H1 (cell line): ENCODE measurements at places on chromosomes 12 and 14.

- DNase-seq, result no peak
Observed at GRCh38 chr14:23577004-23577681, 1.4 kb downstream of the JPH4 start.

DNA sequence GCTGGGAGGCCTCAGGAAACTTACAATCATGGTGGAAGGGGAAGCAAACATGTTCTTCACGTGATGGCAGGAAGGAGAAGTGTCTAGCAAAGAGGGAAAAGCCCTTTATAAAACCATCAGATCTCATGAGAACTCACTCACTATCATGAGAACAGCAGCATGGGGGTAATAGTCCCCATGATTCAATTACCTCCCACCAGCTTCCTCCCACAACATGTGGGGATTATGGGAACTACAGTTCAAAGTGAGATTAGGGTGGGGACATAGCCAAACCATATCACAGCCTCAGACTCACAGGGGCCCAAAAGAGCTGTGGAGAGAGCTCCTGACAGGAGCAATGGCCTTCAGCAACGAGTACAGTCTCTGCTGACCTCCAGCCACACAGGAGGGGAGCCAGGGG lies 151.4 kb downstream of the GXYLT1 start:
- DNase-seq, result no peak

DNA sequence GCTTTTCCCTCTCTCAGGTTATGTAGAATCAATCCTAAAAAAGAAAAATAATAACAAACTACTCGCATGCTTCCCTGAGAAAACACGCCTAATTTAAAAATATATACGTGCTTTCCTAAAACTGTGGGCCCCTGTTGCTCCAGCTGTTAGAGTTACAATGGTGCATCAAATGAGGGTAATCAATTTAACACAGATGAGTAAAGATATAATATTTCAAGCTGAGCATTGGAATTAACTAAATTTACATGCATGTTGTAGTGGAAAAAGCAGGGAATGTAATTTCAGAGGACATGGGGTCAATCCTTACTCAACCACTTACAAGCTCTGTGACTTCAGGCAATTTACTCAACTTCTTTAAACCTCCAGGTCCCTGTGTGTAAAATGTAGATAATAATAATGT lies 22.4 kb upstream of the LGR5 start:
- DNase-seq, result no peak

GRCh38 chr14:34387974-34388516 lies 74.0 kb downstream of the SPTSSA start:
- DNase-seq, result no peak

DNA sequence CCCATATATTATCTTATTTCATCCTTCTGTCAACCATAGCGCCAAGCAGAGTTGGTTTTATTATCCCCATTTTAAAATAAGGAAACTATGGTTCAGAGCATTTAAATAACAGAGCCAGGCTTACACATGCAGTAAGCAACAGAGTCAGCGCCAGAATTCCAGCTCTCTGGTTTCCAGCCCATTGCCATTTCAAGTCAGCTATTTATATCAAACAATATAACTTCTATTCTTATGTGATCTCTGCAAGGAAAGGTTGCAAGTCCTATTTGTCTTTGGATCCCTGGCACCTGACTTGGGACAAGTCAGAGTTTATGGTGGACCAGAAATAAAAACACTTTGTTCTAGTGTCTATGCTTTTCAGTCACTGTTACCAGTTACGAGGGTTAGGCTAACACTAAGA lies 174.1 kb upstream of the EEA1 start:
- DNase-seq, result no peak

GRCh38 chr12:76940671-76941445 lies 62.0 kb upstream of the CSRP2 start:
- no peak for DNase-seq

- DNase-seq, result no peak
Observed at GRCh38 chr14:51607711-51608110, 44.0 kb upstream of the FRMD6 start.

DNA sequence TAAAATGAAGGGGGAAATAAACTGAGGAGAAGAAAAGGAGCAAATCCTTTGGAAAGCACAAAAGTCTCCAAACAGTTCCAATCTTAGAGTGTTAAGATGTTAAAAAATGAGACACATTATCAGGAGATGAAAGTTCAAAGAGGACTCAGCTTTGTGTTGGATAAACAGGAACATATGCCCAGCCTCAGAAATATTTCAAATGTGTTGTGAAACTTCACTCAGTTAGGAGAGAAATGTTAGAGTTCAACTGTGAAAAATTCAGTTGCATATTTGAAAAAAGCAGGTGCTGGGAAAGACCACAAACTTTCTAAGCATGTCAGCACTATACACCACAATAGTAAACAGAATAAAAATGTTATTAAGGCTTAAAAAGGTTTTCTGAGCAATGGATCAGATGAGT lies 136.8 kb upstream of the PRKD1 start:
- DNase-seq, result no peak

GRCh38 chr12:68267892-68268396 lies 14.5 kb upstream of the IL22 start:
- DNase-seq, result no peak

- DNase-seq, result no peak
Observed at GRCh38 chr12:22163594-22163993, 117.6 kb downstream of the CMAS start.

GRCh38 chr12:118827047-118827446 lies 154.3 kb upstream of the SRRM4 start:
- DNase-seq, result no peak

DNA sequence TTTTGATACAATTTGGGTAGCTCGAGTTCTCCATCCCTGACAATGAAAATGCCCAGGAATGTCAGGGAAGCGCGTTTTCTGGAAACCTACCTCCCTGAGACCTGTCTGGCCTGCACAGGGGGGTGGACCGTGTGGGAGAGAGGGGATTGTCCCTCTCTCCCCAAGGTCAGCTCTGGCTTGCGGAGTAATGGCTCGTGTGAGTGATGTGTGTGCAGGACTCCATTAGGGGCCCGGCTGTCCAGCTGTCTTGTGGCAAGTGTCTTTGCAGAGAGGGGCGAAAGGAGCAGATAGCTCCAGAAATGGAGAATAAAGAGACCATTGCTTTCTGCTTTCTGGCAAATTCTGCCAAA lies 215.3 kb downstream of the CHST11 start:
- DNase-seq, result no peak

DNA sequence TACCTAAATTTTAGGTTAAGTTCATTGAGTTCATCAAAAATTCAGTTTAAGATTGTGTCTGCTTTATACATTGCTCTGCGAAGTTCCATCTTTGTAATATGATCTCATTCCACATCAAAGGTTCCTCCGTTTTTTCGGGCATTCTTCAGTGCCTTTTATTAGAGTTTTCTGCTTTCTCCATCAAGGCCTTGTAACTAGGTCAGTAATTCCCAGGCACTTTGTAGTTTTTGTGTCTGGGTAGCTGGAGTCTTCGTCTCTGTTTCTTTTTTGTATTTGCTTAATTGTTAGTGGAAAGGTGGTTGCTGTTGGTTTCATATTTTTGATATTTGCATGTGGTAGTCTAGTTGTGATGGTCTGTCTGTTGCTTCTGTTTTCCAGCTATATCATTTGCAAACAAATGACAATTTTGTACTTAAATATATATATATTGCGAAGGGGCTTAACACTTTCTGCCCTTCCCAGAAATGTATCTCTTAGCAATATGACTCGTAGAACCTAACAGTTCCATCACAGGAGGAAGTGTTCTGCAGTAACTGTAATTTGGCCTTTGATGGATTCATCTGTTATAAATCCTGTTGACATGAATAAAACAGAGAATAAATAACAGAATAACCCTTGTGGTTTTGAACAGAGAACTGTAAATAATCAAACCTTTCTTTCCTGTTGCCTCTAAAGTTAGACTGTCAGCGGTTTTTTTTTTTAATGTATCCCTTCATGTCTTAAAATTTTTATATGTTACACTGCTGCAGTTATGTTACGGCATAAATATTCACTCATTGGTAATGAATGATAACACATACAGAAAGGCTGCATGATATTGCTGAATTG lies 88.4 kb upstream of the DYNC1H1 start:
- DNase-seq, result no peak

GRCh38 chr12:115267464-115267863 lies 583.5 kb upstream of the TBX3 start:
- DNase-seq, result no peak

DNA sequence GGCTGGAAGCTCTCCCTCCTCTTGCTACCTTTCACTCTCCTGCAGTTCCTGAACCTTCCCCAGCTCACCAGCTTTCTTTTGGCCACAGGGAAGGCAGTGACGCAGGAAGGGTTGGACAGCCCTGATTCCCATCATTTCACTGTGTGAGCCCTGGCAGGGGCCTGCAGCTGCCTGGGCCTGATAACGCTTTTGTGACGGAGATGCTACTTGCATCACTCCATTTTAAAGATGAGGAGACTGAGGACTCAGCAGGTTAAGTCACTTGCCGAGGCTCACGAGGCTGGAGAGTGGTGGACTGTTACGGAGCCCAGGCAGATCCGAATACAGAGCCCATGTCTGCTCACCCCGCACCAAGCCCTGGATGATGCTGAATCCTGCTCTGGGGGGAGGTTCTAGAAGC lies 145.3 kb downstream of the RBM19 start:
- DNase-seq, result no peak

DNA sequence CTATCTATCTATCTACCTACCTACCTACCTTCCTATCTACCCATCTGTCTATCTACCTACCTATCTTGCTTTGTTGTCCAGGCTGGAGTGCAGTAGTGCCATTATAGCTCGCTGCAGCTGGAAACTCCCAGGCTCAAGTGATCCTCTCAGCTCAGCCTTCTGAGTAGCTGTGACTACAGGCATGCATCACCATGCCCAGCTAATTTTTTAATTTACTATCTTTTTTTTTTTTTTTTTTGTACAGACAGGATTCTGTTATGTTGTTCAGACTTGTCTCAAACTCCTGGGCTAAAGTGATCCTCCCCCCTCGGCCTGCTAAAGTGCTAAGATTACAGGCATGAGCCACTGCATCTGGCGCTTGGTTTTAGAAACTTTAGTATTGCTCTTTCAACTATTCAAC lies 762.4 kb downstream of the SLC6A15 start:
- DNase-seq, result no peak

DNA sequence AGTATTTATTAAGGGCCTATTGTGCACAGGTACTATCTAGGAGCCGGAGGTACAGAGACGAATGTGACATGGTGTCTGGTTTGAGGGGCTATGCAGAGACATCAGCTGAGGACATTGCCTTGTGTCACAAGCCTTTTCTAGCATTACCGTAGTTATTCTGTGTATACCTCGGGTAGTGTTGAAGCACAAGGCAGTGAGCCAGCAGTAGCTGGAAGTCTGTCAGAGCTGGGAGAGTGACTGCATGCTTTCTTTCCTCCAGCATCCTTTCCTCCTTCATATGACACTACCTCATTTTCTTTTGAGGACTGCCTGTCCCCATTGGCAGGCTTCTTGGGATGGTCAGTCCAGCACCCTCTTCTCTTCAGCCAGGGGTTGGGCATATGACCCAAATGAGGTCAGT lies 77.0 kb downstream of the POLR3B start:
- DNase-seq, result no peak

GRCh38 chr12:76311796-76312195 lies 36.4 kb downstream of the BBS10 start:
- no peak for DNase-seq

GRCh38 chr12:40947797-40948196 lies 240.3 kb upstream of the PDZRN4 start:
- DNase-seq, result no peak

- no peak for DNase-seq
Observed at GRCh38 chr12:129466499-129466898, 437.3 kb downstream of the TMEM132D start.

DNA sequence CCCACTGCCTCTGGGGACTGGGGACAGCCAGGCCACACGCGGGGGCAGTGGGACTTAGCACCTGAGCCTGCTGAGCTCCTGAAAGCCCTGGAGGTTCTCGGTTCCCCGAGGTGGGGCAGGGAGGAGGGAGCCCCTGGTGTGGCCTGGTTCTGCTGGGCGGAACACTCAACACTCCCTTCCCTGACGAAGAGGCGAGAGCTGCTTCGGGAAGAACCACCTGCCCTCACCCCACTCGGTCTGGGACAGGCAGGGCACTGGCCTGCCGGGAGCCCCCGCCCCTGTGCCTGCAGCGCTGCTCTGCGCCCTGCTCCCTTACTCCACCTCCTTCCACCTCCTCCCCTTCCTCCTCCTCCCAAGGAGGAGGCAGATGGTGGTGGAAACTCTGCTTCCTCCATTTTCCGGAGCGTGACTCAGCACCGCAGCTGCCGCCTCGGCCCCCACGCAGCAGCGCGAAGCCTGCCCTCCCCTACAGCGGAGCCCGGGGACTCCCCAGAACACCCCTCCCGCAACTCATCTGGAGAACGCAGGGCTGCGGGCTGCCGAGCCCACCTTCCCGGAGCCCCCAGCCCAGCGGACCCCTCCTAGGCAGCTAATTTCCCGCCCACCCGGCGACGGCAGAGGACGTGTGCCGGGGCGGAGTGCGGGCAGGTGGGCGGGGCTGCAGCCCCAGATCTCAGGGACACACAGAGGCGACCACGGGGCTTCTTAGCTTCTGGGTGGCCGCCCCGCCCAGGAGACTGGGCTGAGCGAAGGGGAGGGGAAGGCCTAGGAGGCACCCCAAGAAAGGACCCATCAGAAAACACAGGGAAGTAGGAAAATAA lies 11.7 kb upstream of the INF2 start:
- peak; percentile 84 for DNase-seq

DNA sequence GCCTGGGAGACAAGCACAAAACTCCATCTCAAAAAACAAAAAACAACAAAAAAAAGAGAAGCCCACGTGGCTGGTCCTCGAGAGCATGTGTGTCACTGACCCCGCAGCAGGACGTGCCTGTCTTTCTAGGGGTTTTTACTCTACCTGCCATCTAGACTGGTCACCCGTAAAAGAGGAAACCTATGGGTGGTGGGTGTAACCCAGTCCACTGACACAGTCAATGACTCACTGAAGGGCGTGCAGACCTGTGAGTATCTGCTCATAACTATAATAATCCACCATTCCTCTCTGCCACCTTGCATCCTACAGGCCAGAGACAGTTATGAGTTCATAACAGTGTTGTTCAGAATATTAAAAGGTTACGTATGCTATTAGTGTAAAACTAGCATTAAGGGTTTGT lies 4.6 kb downstream of the GOLGA3 start:
- DNase-seq, result no peak

DNA sequence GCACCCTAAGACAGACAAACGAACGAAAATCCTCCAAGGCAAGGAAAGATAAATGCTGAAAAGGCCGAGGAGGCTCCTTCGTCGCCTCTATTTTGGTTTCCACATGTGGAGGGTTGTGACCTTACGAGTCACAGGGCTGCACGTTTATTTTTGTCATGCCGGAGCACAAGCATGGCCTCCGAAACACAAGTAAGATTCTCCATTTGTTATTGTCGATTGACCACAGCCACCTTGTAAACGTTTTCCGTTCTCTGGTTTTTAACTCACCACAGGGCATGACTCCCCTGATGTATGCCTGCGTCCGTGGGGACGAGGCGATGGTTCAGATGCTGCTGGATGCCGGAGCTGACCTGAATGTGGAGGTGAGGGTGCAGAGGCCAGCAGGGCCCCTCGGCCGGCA lies 73.1 kb upstream of the PWP1 start:
- DNase-seq, result no peak

- no peak for DNase-seq
Observed at GRCh38 chr14:49975276-49975675, 82.4 kb downstream of the ARF6 start.
